ENCODE measurements at places on chromosomes 6 and 20.

DNA sequence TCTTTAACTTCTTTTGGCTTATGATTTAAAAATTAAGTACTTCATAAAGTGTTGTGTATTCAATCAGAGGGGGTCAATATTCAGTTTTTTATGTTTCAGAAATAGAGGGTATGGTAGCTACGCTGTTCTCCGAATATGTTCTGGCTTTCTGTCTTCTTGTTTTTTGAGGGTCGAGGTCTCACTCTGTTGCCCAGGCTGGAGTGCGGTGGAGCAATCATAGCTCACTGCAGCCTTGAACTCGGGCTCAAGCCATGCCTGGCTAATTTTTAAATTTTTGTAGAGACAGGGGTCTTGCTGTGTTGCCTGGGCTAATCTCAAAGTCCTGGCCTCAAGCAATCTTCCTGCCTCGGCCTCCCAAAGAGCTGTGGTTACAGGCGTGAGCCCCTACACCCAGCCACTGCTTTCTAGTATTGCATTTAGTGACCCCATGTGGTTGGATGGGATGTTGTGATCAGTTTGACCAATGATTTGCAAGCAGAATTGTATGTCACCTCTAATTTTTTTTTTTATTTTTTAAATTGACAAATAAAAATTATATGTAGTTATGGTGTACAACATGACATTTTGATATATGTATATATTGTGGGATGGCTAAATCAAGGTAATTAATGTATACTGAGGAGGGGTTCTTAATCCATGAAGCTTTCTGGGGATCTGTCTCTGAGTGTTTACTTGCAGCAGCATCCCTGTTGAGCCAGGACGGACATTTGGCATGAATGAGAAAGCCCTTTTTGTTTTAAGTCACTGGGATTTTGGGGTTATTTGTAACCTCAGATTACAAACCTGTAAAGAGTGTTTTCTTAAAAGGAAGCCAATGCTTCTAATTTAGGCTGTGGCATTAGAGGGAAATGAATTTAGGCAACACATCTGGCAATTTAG is 38.5 kb upstream of the DEK start:
- no peak for DNase-seq

- DNase-seq = no peak
Measured at GRCh38 chr6:135428078-135428477, 69.5 kb downstream of the AHI1 start.

DNA sequence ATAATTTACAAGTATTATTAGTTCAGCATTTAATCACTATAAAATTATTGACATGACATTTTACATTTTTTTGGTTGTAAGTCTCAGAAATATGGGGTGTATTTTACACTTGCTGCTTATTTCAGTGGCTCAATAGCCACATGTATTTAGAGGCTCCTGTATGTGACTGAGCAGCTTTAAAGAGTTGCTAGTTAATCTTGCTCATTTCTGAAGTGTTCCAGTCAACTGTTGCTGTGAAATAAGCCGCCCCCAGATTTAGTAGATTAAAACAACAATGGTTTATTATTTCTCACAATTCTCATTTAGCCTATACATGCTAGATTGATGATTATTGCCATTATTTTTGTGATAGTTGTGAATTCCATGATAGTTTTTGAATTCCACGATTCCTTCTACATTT is 23.0 kb downstream of the CD109 start:
- no peak for DNase-seq

GRCh38 chr6:42337985-42338743 is 113.6 kb downstream of the TRERF1 start:
- no peak for DNase-seq

DNA sequence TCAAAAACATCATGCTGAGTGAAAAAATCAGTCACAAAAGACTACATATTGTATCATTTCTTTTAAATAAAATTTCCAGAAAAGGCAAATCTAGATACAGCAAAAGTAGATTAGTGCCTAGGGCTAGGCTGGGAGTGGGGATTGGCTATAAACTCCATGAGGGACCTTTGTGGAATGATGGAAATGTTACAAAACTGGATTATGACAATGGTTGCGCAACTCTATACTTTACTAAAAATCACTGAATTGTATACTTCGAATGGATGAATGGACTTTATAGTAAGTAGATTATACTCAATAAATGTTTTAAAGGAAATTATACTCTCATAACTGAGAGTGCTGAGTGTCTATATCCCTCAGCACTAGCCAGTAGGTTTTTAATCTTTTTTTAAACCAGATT is 4.3 kb downstream of the HMGN3 start:
- DNase-seq = no peak

DNA sequence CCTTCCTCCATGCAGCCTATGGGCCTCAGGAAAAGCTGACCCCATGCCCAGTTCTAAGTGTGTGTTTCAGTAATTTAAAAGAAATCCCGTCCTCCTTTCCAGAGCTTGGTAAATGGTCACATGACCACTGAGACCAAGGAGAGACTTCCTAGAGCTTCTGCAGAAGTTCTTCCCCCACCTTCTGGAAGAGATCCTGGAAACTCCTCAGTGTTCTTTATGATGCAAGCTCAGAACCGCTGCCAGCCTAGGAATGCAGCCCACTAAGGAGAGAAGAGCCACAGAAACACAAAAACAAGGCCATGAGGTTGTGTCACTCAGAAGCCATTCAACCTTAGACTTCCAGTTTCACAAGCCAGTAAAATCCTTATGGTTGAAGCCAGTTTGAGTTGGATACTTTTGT is 348.4 kb downstream of the TPBG start:
- DNase-seq = peak; percentile 64

DNA sequence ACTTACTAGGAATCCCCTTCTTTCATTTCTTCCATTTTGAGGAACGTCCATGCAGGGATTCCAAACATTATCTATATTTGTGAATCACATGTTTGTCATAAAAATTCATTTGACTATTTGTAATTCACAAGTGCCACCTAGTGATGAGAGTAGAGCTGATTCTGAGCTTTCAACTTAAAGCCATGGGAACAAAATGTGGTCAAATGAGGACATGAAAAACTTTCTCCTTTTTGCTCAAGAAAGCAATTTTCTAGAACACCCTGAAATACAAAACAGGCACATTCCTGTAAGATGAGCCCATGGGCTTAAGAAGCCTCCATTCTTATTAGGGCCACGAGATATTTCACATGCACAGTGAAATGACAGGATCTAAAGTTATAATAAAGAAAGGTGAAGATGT is 12.3 kb downstream of the MAP3K7 start:
- no peak for DNase-seq

GRCh38 chr6:103538381-103538780 is 1321.3 kb downstream of the HACE1 start:
- DNase-seq = no peak

DNA sequence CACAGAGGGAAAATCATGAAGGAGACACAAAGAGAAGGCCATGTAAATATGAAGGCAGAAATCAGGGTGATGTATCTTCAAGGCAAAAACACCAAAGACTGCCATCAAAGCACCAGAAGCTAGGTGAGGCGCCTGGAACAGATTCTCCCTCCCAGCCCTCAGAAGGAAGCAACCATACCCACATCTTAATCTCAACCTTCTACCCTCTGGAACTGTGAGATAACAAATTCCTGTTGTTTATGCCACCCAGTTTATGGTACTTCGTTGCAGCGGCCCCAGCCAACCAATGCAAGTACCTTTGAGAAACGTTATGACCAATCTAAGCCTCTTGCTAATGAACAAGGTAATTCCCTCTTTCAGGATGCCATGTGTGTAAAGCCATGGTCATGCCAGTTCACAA is 66.2 kb upstream of the STXBP5 start:
- no peak for DNase-seq

GRCh38 chr6:43871284-43871683 is 101.3 kb downstream of the VEGFA start:
- no peak for DNase-seq

GRCh38 chr20:41482647-41483552 is 116.3 kb upstream of the EMILIN3 start:
- peak; percentile 91 for DNase-seq

DNA sequence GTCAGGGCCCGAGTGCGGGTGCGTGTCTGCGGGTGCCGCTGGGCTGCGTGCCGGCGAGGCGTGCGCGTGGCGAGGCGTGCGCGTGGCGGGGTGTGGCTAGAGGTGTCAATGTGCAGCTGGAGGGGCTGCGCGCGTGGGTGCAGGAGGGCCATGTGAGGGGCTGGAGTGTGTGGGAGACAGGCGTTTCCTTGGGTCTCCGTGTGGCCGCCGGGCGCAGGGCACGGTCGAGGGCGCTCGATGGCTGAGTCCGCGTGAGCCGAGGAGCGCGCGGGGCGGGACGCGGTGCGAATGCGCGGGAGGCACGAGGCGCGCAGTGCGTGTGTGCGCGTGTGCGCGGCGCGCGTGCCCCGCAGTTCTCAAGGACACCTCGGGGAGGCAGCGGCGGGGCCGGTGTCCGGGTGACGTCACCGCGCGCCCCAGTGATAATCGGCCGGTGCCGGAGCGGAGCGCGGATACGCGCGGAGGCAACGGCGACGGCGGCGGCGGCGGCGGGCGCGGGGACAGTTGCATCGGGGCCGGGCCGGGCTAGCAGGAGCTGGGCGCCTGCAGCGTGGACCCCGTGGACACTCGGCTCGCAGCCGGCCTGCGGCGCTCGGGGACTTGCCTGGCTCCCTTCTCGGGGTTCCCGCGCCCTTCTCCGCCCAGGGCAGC is 38.7 kb downstream of the YTHDF1 start:
- DNase-seq = no peak

GRCh38 chr20:35012227-35013069 is 56.8 kb downstream of the MYH7B start:
- DNase-seq = no peak

DNA sequence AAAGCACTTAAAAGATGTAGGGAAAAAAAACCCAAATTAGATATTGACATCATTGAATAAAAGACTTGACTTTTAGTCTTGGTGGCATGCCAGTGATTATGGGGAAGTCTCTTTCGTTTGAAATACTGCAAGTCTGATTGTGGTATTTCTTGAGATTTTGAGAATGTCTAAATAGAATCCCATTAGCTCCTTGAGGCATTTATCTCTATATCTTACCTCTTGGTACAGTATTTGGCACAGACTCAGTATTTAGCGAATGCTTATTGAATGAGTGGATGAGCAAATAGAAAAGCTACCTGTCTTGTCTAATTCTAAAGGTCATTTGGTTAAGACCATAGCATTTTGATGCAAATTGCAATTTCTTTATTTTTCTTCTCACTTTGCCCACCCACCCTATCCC is 156.5 kb downstream of the TFAP2B start:
- no peak for DNase-seq

DNA sequence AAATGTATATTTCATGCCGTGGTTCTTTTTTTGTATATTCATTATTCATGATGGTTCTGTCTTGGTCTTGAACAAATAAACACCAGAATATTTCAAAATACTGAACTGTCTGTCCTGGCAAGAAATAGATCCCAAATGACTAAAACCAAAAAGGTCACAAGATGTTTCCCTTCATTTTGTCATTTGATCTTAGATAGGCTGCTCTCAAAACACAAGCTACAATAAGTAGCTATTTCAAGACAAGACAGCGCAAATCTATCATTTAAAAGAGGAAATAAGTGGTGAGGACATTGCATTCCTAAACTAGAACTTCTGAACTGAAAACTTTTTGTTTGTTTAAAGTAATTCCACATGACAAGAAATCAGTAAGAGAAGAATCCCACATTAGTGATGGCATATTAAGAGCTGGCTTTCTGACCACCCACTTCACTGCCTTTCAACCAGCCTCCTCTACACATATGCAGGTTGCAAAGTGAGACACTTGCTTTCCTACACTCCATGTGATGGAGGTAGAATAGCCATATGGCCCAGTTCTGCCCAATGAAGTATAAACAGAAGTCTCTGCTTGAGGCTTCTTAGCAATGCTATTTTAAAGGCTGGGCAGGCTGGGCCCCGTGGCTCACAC is 54.4 kb upstream of the CCDC28A start:
- no peak for DNase-seq

- DNase-seq = no peak
Measured at GRCh38 chr6:34839666-34840352, 47.9 kb downstream of the BLTP3A start.

- DNase-seq = no peak
Measured at GRCh38 chr6:49151461-49151860, 311.6 kb downstream of the MMUT start.

GRCh38 chr6:40715570-40716403 is 128.6 kb upstream of the LRFN2 start:
- DNase-seq = no peak

- no peak for DNase-seq
Measured at GRCh38 chr20:51542033-51542570, 417 bp downstream of the NFATC2 start.

DNA sequence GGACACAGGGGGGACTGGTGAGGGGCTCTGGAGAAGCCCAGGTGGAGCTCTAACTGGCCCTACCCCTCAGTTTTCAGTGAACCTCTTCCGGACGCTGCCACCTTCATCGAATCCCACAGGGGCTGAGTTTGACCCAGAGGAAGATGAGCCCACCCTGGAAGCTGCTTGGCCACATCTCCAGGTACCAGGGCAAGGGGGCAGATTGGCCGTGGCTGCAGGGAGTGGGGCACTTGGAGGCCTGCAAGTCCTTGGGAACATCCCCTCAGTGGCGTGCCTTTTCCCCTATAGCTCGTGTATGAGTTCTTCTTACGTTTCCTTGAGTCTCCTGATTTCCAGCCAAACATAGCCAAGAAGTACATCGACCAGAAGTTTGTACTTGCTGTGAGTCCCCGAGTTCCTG is 6.6 kb downstream of the MEA1 start:
- no peak for DNase-seq

GRCh38 chr6:108584323-108584722 is 23.6 kb downstream of the FOXO3 start:
- DNase-seq = no peak

DNA sequence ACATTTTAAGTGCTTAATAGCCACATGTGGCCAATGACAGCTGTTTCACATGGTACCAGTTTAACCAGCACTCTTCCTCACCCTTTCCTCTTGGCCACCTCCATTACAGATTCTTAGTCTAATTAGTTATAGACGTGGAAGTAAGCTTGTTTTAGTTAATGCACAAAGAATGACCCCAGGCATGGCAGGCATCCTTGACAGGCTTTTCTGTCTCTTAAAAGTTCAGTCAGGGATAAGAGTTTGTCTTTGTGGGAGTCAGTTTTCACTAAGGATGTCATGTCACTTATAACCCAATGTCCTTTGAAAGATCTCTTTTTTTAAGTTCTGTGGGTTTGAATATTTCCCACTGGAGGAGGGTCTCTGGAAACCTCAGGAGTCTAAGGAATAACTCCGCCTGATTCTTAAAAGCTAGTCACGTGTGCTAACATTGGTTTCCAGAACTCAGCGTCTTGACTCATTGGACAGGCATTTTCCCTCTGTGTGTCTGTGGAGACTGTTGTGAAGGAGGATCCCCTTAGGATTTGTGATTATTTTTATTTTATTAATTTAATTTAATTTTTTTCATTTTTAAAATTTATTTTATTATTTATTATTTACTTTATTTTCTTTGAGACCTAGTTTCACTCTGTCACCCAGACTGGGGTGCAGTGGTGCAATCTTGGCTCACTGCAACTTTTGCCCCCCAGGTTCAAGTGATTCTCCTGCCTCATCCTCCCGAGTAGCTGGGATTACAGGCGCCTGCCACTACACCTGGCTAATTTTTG is 171.4 kb downstream of the ZFAND3 start:
- DNase-seq = peak; percentile 61

GRCh38 chr6:111114087-111114443 is 26.8 kb downstream of the SLC16A10 start:
- no peak for DNase-seq

GRCh38 chr6:75206576-75207342 is 906 bp upstream of the COL12A1 start:
- no peak for DNase-seq
